Esophagus squamous epithelium (tissue), 5 donors: ENCODE measurements at places on chromosomes 5 and 9. TPM values are rescaled to one million over a fixed set of nuclear protein-coding genes. Genes with fewer than 3 reads are reported as not detected.

- no peaks in the 10 kb centered on the region for H3K36me3 ChIP-seq
- no peak overlapping the region for H3K27ac ChIP-seq
- H3K27me3 ChIP-seq, result no peaks in the 10 kb centered on the region
- H3K4me1 ChIP-seq, result no peaks in the 10 kb centered on the region
These were observed 328.8 kb downstream of the MAN2A1 start for GRCh38 chr5:110018509-110018908.

- peak overlapping the region; percentile 100 for H3K27ac ChIP-seq
- no peak for DNase-seq
- H3K36me3 ChIP-seq, result peaks cover 58% of the 10 kb centered on the region
These were observed 1.8 kb downstream of the HNRNPH1 start for GRCh38 chr5:179621551-179622214.

GRCh38 chr5:36537724-36538123, 68.7 kb upstream of the SLC1A3 start:
- H3K4me1 ChIP-seq, result peaks cover 27% of the 10 kb centered on the region
- H3K36me3 ChIP-seq, result no peaks in the 10 kb centered on the region
- peaks cover 3% of the 10 kb centered on the region for H3K27me3 ChIP-seq
- DNase-seq, result no peak
- H3K4me3 ChIP-seq, result no peak overlapping the region

DNA sequence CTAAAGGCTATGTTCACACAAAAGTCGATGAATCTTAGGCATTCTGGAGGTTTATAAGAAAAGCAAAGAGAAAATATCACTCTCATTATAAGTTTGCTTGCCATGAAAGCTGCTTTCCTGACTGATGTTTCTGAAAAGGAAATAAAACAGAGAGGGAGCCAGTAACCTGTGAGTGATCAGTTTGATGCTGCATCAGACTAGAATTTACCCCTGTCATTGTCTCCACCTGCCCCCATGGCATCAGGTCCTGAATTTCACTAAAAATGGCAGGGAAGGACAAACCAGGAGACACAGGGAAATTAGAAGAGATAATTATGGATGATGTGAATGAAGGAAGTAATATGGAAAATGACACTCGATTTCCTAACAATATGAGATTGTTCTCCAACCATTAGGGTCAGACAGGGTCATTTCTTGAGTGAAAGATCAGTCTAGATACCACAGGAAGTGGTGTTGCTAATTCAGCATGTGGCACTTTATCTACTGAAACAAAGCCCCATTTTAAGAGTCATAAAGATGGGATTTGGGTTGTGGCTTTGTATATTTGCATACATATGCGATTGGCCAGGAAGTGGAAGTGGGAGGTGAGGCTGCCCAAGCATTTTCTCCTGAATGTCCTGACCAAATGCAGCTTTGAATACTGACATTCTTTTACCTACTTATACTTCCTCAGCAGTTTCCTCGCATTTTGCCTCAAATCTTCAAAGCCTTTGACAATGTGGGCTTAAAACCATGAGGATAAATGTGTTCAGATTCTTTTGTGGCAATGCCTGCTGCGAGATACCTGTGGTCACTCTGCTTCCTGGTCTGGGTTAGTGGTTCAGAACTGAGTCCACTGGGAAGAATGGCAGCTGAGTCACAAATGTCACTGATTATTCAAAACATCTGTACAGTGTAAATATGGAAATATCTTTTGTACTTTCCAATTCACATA, 29.7 kb downstream of the MEGF10 start:
- H3K27ac ChIP-seq, result no peak overlapping the region
- H3K4me3 ChIP-seq, result no peak overlapping the region
- H3K36me3 ChIP-seq, result no peaks in the 10 kb centered on the region
- DNase-seq, result no peak

DNA sequence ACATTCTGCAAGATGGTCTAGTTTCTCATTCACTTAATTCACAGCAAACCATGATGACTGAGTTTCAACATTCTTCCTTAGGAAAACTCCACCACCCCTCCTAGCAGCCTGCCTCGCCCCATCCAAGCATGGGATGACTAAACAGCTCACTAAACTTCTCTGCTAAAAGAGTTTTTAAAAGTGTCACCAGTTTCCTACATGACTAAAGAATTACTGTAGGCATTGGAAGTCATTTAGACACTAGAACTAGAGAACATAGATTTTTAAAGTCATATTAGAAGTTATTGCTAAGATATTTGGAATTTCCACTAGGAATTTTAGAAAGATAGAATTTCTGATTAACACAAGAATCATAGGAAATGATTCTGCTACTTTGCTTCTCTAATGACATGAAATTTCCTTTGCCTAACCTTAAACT, 5.5 kb upstream of the ESM1 start:
- no peaks in the 10 kb centered on the region for H3K27me3 ChIP-seq
- no peaks in the 10 kb centered on the region for H3K36me3 ChIP-seq
- H3K4me3 ChIP-seq, result no peak overlapping the region
- no peaks in the 10 kb centered on the region for H3K4me1 ChIP-seq
- no peak overlapping the region for H3K27ac ChIP-seq

DNA sequence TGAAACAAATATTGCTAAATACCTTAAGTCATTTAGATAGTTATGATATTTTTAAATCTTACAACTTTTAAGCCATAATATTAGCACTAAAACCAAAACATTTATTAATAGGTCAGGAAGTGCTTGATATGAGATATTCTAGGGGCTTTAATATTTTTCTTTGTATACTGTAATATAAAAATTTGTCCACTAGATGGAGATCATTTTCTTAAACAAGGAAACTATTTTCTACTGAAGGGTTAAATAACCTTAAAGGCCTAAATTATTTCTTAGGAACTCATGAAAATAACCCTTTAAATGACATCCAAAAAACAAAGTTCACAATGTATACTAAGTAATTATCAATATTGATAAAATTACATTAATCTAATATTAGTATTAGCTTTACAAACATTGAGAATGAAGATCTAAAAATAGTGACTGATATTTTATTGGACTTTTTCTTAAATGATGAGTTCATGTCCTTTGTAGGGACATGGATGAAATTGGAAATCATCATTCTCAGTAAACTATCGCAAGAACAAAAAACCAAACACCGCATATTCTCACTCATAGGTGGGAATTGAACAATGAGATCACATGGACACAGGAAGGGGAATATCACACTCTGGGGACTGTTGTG, 635.7 kb downstream of the RAB3C start:
- DNase-seq, result no peak
- H3K27me3 ChIP-seq, result no peaks in the 10 kb centered on the region
- no peak overlapping the region for H3K27ac ChIP-seq
- no peaks in the 10 kb centered on the region for H3K36me3 ChIP-seq
- no peak overlapping the region for H3K4me3 ChIP-seq

DNA sequence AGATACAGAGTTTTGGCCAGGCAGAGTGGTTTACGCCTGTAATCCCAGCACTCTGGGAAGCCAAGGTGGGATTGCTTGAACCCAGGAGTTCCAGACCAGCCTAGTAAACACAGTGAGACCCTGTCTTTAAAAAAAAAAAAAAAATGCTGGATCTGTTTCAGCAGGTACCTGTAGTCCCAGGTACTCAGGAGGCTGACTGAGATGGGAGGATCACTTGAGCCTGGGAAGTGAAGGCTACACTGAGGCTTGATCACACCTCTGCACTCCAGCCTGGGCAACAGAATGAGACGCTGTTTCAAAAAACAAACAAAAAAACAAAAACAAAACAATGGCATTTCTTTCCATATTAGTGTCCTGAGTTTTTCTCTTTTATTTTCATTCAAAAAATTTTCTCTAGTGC, 19.0 kb downstream of the UNC13B start:
- no peak for DNase-seq
- H3K27me3 ChIP-seq, result no peaks in the 10 kb centered on the region
- no peaks in the 10 kb centered on the region for H3K4me1 ChIP-seq
- H3K4me3 ChIP-seq, result no peak overlapping the region
- no peak overlapping the region for H3K27ac ChIP-seq
- no peaks in the 10 kb centered on the region for H3K36me3 ChIP-seq

Gene PCDHGC5
- total RNA-seq, result 1.7 TPM

Gene INSYN2B
- total RNA-seq, result 0.09 TPM

- H3K36me3 ChIP-seq, result no peaks in the 10 kb centered on the region
- H3K27me3 ChIP-seq, result peaks cover 5% of the 10 kb centered on the region
- H3K4me3 ChIP-seq, result no peak overlapping the region
- H3K27ac ChIP-seq, result no peak overlapping the region
These were observed 76.5 kb upstream of the IRX4 start for GRCh38 chr5:1959231-1959630.

GRCh38 chr9:122144836-122145591, 14.6 kb downstream of the NDUFA8 start:
- no peaks in the 10 kb centered on the region for H3K27me3 ChIP-seq
- H3K4me1 ChIP-seq, result peaks cover 4% of the 10 kb centered on the region
- H3K27ac ChIP-seq, result no peak overlapping the region
- H3K36me3 ChIP-seq, result peaks cover 17% of the 10 kb centered on the region

DNA sequence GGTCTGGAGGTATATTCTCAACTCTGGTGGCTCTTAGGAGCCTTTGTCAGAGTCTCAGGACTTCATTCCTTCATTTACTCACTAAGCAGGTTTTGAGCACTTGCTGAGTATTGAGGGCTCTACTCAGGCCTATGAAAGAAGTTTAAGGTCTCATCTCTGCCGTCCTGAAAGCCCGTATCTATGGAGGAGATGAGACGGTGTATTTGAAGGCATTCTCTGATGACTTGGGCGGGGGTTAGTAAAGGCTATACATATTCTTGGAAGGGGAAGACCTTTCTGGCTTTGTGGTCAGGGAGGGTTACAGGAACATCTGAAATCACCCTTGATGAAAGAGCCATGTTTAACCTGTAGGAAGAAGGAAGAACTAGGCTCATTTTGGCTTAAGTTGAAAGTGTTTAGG, 21.9 kb downstream of the RASGRF2 start:
- no peak overlapping the region for H3K27ac ChIP-seq
- no peaks in the 10 kb centered on the region for H3K36me3 ChIP-seq
- DNase-seq, result no peak
- H3K4me3 ChIP-seq, result no peak overlapping the region
- no peaks in the 10 kb centered on the region for H3K4me1 ChIP-seq

DNA sequence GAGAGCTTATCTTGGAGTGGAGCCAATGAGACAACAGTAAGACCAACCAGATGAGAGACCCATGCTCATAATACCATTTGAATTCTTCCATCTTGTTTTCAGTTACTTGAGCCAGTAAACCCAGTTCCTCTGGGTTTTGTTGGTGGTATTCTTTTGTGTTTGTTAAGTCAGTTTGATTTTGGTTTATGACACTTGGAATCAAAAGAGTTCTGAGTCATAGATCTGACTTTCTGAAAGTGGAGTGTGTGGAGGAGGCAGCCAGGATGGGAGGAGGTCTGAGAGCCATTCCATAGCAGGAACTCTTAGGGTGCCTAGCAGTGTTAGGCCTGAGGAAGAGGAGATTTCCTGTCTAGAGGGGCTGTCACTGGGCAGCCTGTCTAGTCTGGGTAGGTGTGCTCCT, 24.6 kb upstream of the PANK3 start:
- no peaks in the 10 kb centered on the region for H3K27me3 ChIP-seq
- no peaks in the 10 kb centered on the region for H3K4me1 ChIP-seq
- no peak for DNase-seq

DNA sequence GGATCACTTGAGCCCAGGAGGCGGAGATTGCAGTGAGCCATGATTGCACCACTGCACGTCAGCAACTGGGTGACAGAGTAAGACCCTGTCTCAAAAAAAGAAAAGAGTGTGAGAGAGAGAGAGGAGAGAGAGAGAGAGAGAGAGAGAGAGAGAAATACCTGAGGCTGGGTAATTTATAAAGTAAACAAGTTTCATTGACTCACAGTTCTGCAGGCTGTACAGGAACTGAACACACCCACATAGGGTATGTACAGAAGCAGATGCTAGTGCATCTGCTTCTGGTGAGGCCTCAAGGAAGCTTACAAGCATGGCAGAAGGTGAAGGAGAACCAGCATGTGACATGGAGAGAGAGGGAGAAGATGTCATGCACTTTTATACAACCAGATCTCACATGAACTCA, 46.4 kb upstream of the CHD1 start:
- no peaks in the 10 kb centered on the region for H3K36me3 ChIP-seq
- DNase-seq, result no peak

Gene HAVCR1
- total RNA-seq, result not detected

Gene ARID3C
- not detected for total RNA-seq

- no peak for DNase-seq
- peaks cover 20% of the 10 kb centered on the region for H3K36me3 ChIP-seq
- no peak overlapping the region for H3K4me3 ChIP-seq
- no peak overlapping the region for H3K27ac ChIP-seq
These were observed 68.6 kb downstream of the ERMP1 start for GRCh38 chr9:5764130-5764868.

- H3K27me3 ChIP-seq, result no peaks in the 10 kb centered on the region
- DNase-seq, result no peak
- H3K36me3 ChIP-seq, result peaks cover 41% of the 10 kb centered on the region
- H3K4me1 ChIP-seq, result peaks cover 10% of the 10 kb centered on the region
- H3K27ac ChIP-seq, result no peak overlapping the region
- no peak overlapping the region for H3K4me3 ChIP-seq
These were observed 35.0 kb upstream of the NCS1 start for GRCh38 chr9:130137081-130137640.

GRCh38 chr5:6768590-6769230, 55.5 kb downstream of the TENT4A start:
- H3K27me3 ChIP-seq, result no peaks in the 10 kb centered on the region
- no peak overlapping the region for H3K27ac ChIP-seq
- peaks cover 13% of the 10 kb centered on the region for H3K4me1 ChIP-seq
- H3K4me3 ChIP-seq, result no peak overlapping the region
- no peaks in the 10 kb centered on the region for H3K36me3 ChIP-seq
- no peak for DNase-seq
